Activated T-helper 17 cell treated with anti-CD3 and anti-CD28 coated beads, Interleukin-2, amount 50 U/mL, for 72 hours (primary cell): ENCODE measurements at places on chromosomes 4 and X. TPM values are rescaled to one million over a fixed set of nuclear protein-coding genes. Genes with fewer than 3 reads are reported as not detected.

The CT45A3 gene
- not detected for total RNA-seq

The DCAF4L1 gene
- 0.73 TPM for total RNA-seq

The MBNL3 gene
- total RNA-seq, result 6.6 TPM

- no peak for ATAC-seq
Measured at GRCh38 chrX:132501606-132502005, 12.8 kb upstream of the MBNL3 start.

DNA sequence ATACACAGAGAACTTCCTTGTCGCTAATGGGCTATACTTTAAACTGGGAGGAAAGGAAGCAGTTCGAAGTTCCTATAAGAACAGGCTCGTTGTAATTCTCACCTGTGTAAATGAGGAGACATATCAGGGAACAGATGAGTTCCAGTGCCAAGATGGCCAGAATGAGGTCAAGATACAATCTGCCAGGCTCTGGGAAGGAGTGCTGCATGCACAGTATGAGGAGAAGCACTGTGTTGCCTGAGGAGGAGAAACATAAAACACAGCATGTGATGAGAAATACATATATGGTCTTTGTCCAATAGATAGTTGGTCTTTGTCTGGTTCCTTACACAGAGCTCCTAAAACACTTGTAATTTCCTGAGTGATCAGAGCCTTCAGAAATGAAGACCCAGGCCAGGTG is 24.3 kb downstream of the TMEM192 start:
- ATAC-seq, result no peak

GRCh38 chr4:159077702-159078495 is 25.0 kb upstream of the RAPGEF2 start:
- ATAC-seq, result peak; percentile 87

DNA sequence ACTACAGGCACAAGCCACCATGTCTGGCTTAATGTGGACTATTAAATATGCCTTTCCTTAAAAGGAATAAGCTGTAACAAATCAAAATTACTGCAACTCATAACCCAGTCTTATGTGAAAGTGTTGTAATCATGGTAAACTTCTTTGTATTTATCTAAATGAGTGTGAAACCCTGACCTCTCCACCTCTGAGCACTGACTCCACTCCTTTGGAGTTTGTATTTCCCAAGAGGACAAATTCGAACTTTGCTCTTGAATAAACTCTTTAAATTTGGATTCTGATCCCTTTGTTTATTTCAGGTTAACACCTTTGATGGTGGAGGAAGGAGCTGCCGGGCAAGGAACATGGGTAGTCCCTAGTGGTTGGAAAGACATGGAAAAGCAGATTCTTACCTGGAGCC is 48.3 kb upstream of the FAM9A start:
- ATAC-seq, result no peak

GRCh38 chrX:41382714-41383645 is 49.0 kb downstream of the DDX3X start:
- peak; percentile 69 for ATAC-seq

DNA sequence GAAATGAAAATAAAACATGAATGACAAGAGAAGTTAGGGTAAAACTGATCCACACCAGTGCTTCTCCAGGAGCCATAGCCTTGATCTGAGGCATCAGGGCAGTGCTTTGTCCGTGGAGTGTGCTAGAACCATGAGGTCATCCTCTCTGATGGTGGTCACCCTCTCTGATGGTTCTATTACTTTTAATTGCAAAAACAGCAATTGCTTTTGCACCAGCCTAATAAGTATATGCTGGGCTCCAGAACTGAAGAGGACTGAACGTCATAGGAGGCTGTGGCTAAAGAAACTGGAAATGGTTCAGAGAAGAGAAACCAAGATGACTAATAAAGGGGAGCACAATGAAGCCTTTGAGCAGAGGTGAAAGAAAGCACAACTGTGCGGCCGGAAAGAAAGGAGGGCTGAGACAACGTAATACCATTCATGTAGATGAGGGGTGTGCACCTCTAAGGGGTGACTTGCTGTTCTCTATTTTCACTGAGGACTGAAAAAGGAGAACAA is 17.0 kb upstream of the TMEM154 start:
- peak; percentile 100 for ATAC-seq

DNA sequence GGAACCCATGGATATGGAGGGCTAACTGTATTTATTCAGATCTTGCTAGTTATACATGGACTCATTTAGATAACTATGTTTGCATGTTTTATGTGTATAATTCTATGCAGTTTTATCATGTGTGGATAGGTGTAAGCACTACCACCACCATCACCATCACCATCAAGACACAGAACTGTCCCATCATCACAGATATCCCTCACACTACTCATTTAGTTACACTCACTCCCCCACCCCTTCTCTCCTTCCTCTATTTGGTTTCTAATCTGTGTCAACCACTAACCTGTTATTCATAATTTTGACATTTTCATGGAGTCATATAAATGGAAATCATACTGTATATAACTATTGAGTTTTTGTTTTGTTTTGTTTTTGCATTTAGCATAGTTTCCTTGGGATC is 43.7 kb downstream of the STAG2 start:
- ATAC-seq, result peak; percentile 84

GRCh38 chrX:7316887-7317286 is 168.9 kb upstream of the PUDP start:
- ATAC-seq, result no peak
